Activated CD4-positive, alpha-beta T cell treated with anti-CD3 and anti-CD28 coated beads, Interleukin-2, amount 50 U/mL, for 4 hours (primary cell): ENCODE measurements at places on chromosomes 16 and 17.

DNA sequence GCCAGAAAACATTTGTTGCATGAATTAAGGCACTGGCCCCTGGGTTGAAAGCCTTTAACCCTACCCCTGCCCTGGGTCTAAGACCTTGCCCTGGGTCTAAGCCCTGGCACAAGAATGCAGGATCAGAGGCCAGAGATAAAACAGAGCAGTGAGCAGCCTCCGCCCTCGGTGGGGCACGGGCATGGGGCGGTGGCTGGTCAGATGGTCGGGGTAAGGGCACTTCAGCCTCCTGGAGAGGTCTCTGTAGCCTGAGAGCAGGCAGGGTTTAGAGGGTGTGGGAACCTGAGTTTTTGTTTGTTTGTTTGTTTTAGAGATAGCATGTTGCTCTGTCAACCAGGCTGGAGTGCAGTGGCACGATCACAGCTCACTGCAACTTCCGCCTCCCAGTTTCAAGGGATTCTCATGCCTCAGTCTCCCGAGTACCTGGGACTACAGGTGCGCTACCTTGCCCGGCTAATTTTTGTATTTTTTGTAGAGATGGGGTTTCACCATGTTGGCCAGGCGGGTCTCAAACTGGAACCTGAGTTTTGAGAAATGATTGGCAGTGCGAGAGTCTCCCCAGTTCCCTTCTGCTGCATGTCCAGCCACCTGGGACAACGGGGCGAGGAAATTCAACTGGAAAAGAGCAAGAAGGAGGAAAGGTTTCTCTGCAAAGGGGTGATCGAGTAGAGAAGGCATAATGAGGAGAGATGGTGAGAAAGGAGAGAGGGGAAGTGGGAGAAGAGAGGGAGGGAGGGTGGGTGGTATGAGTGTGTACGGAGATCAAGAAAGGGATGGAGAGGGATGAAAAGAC is 27.7 kb downstream of the TNS4 start:
- DNase-seq: no peak

GRCh38 chr16:64440005-64440404 is 681.9 kb downstream of the CDH11 start:
- no peak for DNase-seq

DNA sequence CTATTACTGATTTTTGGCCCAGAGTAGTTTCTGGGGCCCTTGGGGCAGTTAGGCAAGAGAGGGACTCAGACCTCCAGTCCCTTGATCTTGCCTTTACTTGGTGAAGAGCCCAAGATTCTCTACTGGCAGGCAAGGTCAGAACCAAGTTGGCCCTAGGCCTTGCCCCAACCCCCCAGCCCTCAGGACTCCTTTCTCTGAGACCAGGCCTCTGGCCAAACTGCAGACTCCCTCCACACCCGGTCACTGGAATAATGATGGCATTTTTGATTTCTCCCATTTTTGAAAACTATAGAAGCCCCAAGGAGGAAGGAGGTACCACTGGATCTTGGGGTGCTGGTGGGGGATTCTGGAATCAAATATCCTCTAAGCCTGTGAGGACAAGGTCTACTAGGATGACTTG is 18.0 kb upstream of the HOXB9 start:
- no peak for DNase-seq

GRCh38 chr16:79437764-79438751 is 162.5 kb downstream of the MAF start:
- no peak for DNase-seq

DNA sequence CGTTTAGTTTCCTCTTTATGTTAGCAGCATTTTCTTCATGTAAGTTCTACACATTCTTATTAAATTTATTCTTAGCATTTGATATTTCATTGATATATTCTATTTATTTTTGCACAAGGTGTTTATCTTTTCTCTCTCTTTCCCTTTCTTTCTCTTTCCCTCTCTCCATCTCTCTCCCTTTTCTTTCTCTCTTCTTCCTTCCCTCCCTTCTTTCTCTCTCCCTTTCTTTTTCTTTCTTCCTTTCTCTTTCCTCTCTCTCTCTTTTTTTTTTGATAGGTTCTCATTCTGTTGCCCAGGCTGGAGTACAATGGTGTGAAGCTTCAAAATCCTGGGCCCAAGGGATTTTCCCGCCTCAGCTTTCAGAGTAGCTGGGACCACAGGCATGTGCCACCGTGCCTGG is 176.4 kb downstream of the AXIN2 start:
- no peak for DNase-seq

- DNase-seq: no peak
Measured at GRCh38 chr17:66945147-66945835, 19.2 kb upstream of the CACNG4 start.

DNA sequence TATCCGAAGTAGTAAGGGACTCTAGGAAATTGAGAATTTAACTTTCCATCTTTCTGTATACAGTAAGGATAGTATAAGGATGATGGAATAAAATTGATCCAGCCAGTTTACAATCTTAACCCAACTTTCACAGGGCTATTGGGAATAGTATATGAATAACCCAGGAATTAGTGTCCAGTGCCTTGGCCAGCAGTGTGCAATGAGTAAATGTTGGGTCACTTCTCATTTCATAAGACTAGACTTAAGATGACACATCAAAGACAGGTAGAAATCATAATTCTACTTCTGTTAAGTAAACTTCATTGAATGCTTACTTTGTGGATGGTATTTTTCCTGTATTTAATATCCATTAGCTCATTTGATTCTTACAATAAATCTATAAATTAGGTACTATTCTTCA is 949.6 kb upstream of the GOT2 start:
- DNase-seq: no peak

- DNase-seq: no peak
Measured at GRCh38 chr16:68183046-68183445, 52.9 kb downstream of the ESRP2 start.

DNA sequence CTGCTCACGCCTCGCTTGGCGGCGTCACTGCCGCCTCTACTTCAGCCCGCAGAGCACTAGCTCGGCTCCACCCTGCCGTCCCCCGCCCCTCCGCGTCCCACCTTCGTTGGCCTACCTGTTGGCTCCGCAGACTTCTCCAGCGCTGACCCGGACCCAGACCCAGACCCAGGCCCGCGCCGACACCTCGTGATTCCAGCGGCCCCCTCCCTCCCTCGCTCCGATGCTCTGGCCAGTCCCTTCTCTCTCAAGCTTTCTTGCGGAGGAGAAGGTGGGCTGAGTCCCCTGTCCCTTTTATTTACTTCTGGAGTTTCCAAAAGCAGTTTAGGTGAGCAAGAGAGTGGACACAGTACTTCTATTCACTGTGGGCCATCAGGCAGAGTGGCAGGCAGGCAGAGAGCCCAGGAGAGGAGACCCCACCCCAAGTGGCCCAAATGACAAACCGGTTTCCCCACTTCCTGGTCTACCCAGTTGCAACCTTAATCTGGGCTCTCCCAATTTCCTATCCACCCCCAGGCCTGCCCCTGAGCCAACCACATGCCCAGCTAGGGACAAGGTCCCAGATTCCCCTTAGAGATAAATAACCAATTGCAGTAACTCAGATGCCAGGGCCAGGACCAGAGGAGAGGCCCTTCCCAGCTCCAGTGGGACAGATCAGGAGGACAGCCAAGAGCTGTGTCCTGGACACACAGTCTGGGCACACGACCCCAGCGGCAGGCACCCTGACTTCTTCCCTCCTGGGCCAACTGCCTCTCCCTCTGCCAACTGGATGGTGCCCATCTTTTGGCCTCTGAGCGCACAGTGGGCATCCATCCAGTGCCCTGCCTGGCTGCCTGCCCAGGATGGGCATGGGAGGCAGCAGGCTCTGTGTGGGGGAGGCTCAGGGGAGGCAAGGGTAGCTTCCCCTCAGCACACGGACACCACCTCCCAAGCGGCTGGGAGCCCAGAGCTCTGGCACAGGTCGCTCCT is 1.2 kb upstream of the SRCIN1 start:
- no peak for DNase-seq
